Kidney capillary endothelial cell (primary cell): ENCODE measurements at places on chromosomes 13 and 19.
A peak's percentile ranks its signal among the peaks of the same experiment; 100 is the strongest.

GRCh38 chr13:109747524-109747923 is 38.9 kb downstream of the IRS2 start:
- no peak for DNase-seq

- DNase-seq = peak; percentile 70
Measured at GRCh38 chr13:110387451-110388107, 80.5 kb downstream of the COL4A2 start.

DNA sequence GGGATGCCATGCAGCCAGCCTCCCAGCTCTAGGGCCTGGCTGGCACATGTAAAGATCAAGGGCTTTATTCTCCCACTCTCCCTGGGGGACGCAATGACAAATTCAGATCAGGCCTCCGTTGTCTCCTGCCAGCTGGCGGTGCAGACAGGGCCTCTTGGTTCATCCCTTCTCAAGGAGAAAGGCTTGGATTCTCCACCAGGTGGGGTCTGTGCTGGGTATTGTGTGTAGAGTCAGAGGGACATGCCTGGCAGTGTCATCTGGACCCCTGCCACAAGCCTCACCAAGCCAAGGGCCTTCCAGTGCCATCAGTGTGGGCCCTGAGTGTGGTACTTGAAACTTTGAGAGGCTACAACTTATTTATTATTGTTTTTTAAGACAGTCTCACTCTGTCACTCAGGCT is 8.4 kb upstream of the PTPRS start:
- DNase-seq = no peak

- no peak for DNase-seq
Measured at GRCh38 chr13:46468570-46469463, 81.8 kb upstream of the RUBCNL start.

GRCh38 chr19:36916991-36917390 is 859 bp downstream of the ZNF568 start:
- DNase-seq = peak; percentile 8

DNA sequence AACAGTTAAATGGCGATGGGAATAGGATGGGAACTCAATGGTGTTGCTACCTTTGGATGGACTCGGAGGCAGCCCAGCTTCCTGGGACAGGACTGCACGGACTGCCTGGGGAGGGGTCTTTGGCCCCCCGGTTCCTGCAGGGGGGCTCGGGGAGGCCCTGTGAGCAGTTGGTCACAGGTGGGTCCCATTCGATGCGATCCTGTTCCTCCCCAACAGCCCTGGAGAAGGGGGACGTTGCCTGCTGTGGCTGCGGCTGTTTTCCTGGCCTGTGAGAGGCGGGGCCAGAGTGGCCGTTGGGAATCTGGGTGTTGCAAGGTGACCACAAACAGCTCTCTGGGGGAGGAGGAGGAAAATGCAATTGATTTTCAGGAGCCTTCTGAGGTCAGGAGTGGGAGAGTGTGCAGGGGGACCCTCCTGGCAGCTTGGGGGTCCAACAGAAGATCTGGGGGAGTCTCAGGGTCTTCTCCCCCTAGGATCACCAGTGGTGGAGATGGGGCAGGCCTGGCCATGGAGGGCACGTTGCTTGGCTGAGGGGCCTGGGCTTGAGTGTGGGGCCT is 1.9 kb upstream of the PLPPR3 start:
- DNase-seq = no peak

GRCh38 chr19:47172666-47173455 is 42.2 kb downstream of the SAE1 start:
- DNase-seq = no peak

DNA sequence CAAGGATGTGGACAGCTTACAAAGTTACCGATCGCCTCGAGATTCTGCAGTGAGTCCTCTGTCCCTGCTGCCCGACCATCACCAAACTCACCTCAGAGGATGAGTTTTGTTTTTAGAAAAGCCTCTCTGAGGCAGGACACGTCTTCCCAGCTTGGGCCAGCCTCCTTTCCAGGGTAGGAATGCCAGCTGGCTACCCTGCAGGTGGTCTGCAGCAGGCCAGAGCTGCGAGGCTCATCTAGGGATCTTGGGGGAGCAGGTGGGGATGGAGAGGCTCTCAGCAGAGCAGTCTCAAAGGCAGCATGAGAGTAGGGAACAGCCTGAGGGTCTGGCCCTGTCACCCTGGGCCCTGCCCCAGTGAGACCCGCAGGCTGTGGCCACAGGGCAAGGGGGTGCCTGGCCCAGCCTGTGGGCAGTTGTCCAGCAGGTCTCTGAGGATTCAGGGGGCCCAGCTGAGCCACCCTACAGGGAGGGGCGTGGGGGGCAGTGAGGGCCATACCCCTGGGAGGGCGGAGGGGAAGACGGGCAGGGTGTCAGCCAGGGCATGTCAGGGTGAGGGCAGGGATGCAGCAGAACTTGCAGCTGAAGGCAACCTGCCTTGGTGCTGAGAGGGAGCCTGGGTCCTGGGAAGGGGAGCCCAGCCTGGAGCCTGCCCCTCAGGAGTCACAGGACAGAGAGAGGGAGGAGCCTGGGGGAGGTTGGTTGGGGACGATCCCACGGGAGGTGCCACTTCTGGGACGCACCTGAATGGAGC is 57.3 kb upstream of the TPM4 start:
- no peak for DNase-seq

GRCh38 chr19:751501-752341 is 809 bp downstream of the MISP start:
- peak; percentile 51 for DNase-seq

DNA sequence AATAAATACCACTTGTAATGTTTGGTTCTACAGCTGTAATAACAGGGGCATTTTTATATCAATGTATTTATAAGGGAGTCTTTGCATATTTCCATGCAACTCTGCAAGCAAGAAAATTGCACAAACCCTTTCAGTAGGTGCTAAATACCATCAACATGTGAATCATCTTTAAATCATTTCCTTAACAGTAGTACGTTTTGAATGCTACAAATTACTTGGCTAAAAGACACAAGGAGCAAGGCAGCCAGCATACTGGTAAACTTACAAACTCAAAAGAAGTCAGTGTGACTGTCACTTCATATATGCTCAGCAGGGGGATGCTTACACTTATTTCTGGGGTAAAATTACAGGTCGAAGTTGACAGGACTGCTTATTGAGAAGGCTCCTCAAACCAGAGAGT is 402.4 kb downstream of the EFNB2 start:
- DNase-seq = peak; percentile 48

- no peak for DNase-seq
Measured at GRCh38 chr13:22061371-22061805, 390.5 kb downstream of the FGF9 start.

DNA sequence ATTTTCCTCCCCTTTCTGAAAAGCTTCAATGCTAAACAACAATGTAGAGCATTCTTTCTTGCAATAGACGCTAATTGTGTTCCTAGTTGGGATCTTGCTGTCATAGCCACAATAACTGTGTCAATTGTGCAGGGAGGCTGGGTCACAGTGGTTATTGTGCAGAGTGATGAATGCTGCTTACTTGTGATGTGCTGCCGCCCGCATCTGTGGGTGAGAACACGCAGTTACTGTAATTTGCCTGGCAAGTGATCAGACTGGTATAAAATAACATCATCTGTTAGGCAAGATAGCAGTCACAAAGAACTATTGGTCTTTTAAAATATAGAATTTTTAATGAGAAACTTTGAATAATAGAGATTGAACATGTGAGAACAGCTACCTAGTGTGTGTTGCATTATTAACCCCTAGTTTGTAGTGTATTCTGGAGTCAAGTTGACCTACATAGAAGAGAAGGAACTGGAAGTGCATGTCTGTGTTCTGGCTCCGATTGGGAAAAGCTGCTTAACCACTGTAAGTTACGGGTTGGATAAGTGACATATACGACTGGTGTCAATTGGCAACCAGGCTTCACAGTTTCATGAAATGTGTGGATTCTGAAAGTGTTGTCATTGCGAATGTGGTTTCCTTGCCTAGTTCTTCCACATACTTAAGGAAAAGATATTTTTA is 43.6 kb downstream of the SLAIN1 start:
- DNase-seq = no peak

DNA sequence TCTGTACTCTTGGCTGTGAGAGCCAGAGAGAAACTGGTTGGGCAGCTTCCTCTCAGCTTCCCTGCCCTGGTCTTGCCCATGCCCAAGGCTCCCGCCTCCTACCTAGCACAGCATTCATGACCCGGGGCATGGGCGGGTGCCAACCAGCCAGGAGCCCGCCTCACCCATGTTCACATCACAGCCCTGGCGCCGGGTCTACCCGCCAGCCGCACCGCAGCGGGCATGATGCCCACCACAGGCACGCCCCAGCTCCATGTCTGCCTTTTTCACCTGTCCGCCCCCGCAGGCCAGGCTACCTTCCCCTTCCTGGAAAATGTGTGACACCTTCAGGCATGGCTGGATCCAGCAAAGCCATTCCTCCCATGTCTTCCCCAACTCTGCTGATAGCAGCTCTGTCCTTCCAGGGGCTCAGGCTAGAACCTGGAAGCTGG is 42.1 kb downstream of the PTPRS start:
- no peak for DNase-seq

- no peak for DNase-seq
Measured at GRCh38 chr19:34416021-34416545, 11.9 kb downstream of the PDCD2L start.
